ENCODE measurements at places on chromosomes 2 and 18.

GRCh38 chr2:167869200-167869599 lies 378.2 kb downstream of the STK39 start:
- DNase-seq = no peak

DNA sequence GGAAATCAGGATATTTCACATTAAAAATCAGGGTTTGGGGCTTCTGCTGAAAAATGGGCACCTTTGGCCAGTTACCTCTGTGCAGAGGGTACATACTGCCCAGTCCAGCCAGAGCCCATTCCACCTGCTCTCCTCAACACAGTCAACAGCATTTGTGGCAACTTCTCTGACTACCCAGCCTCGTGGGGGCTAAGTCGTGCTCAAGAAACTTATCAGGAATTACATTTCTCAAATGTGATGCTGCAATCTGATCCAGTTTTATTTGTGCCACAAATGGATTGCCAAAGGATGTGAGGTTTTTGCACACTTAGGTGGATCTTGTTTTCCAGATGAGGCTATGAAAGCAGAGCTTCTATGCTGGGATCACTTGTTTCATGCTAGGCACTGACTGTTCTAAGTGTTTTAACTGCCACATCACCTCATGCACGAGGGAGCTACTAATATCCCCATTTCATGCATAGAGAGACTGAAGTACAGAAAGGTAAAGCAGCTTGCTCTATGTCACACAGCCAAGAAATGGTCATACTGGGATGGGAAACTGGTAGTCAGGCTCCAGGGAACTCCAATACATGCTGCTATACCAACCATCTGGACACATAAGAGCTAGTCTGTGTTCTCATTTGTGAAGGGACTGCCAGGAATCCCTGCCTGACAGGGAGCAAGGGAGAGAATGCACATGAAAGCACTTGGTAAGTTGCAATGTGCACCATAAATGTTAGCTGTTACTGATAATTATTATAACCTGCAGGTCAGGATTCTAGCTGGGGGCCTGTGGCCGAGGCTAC lies 89.0 kb upstream of the HK2 start:
- no peak for DNase-seq

- DNase-seq = no peak
These were observed 174.9 kb upstream of the SMAD2 start for GRCh38 chr18:48105317-48105716.

- DNase-seq = no peak
These were observed 327.1 kb upstream of the CDH19 start for GRCh38 chr18:66931010-66931409.

DNA sequence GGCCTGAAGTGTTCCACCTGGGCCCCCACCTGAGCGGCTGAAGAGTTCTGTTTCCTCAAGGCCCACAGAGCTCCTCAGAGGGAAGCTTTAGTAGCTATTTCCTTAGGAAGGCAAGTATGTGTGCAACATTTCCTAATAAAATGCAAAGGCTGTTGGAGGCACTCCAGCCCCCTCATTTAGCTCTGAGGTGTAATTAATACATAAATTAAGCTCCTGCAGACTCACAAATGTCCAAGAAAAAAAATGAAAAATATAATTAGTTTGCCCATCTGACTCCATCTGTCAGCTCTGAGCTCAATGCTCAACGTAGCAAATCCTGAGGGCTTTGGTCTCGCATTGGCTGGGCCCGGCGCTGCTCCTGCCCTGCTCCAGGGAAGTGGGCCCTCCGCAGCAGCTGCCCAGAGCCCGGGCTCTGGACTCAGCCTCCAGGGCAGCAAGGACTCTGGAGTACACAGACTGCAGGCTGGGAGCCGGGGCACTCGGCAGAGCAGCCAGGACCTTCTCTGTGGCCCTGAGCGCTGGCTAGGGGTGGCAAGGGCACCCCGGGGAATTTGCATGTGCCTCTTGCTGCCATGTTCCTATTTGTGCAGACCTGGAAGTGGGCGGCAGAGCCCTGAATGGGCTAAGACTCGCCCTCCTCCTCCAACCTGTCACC lies 23.4 kb upstream of the C1QL2 start:
- no peak for DNase-seq

DNA sequence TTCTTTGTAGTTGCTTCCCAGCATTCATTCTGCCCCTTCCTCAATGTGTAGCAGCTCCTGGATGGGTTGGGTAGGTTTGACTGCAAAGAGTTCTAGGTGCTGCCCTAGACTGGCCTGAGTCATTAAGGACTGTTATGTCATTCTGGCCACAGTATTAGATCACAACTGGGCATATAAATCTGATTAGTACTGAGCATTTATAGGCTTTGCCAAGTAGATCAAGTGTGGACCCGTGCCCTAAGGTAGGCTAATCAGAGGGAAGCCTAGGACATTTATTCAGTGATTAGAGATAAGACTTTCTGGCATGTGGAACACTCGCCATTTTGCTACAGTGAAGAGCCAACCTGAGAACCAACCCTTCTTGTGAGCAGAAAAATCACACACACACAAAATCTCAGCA lies 2.7 kb downstream of the KATNAL2 start:
- DNase-seq = no peak

DNA sequence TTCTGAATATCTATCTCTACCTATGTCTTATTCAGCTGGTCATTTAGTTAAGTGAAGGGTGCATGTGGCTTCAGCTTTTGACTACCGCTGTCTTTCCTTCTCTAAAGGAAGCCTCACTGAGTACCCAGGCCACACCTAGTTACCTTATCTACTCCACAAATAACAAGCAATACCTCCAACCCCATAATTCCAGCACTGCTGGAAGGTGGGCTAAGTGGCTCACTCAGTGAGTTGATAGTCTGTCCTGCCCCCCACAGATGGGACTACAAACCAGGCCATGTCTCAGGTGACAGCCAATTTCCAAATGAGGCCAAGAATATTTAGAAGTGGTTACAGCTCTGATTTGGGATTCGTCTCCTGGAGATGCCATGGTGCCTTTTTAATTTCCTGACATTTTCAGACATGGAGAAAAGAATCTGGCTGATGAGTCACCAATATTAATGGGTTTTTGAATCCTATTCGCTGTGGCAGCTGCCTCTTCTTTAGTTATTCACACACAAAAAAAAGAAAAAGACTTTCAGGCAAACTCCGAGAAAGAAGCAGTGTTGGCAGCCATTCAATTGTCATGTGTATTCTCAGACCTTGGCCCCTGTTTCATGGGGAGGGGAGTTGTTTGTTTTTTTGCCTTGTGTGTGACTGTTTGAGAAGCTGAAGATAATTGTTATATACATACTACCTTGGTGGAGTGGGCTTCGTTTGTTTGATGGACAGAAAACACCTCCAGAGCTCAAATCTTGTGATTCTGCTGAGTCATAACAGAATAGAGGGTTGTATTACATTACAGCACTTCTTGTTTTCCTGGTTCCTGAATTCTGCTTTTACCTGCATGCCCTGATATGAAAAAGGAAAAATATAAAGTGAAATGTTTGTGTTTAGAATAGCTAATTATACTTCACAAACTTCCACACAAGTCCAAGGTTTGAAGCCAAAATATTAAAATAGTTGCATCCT lies 64.2 kb downstream of the SCG2 start:
- no peak for DNase-seq
